ENCODE measurements at places on chromosomes 7 and 10.

GRCh38 chr10:78742730-78743615, 325.8 kb upstream of the ZMIZ1 start:
- H3K4me1 ChIP-seq: peaks cover 8% of the 10 kb centered on the region
- DNase-seq: no peak
- no peaks in the 10 kb centered on the region for H3K36me3 ChIP-seq
- H3K4me3 ChIP-seq: no peak overlapping the region
- no peaks in the 10 kb centered on the region for H3K27me3 ChIP-seq
- H3K27ac ChIP-seq: no peak overlapping the region

GRCh38 chr10:87878664-87879459, 15.4 kb downstream of the PTEN start:
- DNase-seq: no peak
- H3K27me3 ChIP-seq: no peaks in the 10 kb centered on the region
- no peak overlapping the region for H3K27ac ChIP-seq
- H3K4me1 ChIP-seq: peaks cover 17% of the 10 kb centered on the region
- no peak overlapping the region for H3K4me3 ChIP-seq
- no peaks in the 10 kb centered on the region for H3K36me3 ChIP-seq

DNA sequence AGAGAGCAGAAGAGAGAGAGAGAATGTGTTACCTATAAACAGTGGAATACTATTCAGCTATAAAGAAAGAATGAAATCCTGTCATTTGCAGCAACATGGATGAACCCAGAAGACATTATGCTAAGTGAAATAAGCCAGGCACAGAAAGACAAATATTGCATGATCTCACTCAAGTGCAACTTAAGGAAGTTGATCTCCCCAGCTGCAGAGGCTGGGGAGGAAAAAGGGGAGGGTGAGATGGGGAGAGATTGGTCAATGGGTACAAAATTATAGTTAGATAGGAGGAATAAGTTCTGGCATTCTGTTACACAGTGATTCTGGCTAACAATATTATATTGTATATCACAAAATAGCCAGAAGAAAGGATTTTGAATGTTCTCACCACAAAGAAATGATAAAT, 11.2 kb upstream of the JAZF1 start:
- no peak overlapping the region for H3K27ac ChIP-seq
- peaks cover 43% of the 10 kb centered on the region for H3K4me1 ChIP-seq
- no peak overlapping the region for H3K4me3 ChIP-seq
- H3K27me3 ChIP-seq: 0 out of 2 replicates have a peak, but pooled peaks cover 2% of the 10 kb centered on the region
- peaks cover 3% of the 10 kb centered on the region for H3K36me3 ChIP-seq

DNA sequence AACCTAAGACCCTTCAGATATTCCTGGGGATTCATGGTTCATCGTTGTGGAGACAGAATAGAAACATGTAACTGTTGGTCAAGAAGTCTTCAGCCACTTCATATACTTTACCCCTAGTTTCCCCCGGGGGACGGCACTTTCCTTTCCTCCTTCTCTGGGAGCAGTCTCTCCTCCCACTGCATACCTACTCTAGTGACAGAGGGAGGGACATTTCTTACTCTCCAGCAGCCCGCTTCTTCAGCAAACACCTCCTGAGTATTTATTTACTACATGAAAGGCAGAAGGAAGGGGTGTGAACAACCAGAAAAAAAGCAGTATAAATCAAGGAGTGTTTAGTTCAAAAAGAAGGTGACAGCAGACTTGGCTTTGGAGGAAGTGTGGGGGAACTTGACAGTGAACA, 69.0 kb downstream of the LHFPL3 start:
- no peak for DNase-seq
- H3K27ac ChIP-seq: no peak overlapping the region
- no peaks in the 10 kb centered on the region for H3K36me3 ChIP-seq

GRCh38 chr7:52940481-52940880, 95.0 kb upstream of the POM121L12 start:
- H3K36me3 ChIP-seq: no peaks in the 10 kb centered on the region
- no peak for DNase-seq
- no peak overlapping the region for H3K4me3 ChIP-seq

DNA sequence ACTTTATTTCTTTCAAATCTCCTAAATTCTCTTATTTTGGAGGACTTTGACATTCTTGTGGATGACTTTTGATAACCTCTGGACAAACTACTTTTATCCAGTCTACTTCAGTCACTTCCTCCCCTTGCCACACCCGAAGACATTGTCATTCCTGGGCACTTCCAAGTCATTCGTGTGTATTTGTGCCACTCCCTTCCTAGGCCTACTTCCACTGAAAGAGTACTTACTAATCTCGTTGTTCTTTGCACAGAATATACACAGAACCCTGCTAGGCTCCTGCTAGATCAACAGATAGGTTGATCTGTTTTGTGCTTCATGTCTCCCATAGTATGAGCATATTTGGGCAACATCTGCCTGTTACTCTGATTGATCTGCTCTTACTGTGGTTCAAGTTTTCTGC, 355.4 kb downstream of the HGF start:
- H3K36me3 ChIP-seq: no peaks in the 10 kb centered on the region
- peaks cover 16% of the 10 kb centered on the region for H3K4me1 ChIP-seq
- no peak overlapping the region for H3K27ac ChIP-seq
- no peaks in the 10 kb centered on the region for H3K27me3 ChIP-seq
- H3K4me3 ChIP-seq: no peak overlapping the region

GRCh38 chr7:39880556-39880955, 69.5 kb upstream of the CDK13 start:
- no peak overlapping the region for H3K4me3 ChIP-seq
- no peak overlapping the region for H3K27ac ChIP-seq
- no peak for DNase-seq
- no peaks in the 10 kb centered on the region for H3K27me3 ChIP-seq
- no peaks in the 10 kb centered on the region for H3K4me1 ChIP-seq

GRCh38 chr7:27095050-27095896, 527 bp downstream of the HOXA1 start:
- peak overlapping the region; percentile 60 for H3K4me3 ChIP-seq
- H3K4me1 ChIP-seq: peaks cover 67% of the 10 kb centered on the region
- DNase-seq: peak; percentile 36
- no peak overlapping the region for H3K27ac ChIP-seq

DNA sequence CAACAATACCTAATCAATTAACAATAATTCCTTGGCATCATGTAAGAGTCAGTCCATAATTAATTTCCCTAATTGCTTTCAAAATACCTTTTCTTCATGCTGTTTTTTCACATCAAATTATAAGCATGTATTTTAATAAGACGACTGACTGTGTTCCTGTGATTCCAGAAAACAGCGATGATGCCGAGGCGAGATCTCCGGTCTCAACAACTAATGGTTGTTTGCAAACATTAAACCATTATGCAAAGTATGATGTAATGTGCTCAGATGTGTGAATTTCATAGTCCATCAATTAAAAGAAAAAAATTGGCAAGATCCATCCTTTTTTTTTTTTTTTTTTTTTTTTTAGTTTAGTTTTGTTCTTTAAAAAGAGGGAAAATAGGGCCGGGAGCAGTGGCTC, 44.5 kb upstream of the PIP4K2A start:
- no peaks in the 10 kb centered on the region for H3K36me3 ChIP-seq
- no peak for DNase-seq
- H3K4me3 ChIP-seq: no peak overlapping the region
- H3K27ac ChIP-seq: no peak overlapping the region
- H3K4me1 ChIP-seq: no peaks in the 10 kb centered on the region
